Suppressor macrophage treated with lipopolysaccharide for 1 hour (primary cell): ENCODE measurements at places on chromosomes 3 and 15.

DNA sequence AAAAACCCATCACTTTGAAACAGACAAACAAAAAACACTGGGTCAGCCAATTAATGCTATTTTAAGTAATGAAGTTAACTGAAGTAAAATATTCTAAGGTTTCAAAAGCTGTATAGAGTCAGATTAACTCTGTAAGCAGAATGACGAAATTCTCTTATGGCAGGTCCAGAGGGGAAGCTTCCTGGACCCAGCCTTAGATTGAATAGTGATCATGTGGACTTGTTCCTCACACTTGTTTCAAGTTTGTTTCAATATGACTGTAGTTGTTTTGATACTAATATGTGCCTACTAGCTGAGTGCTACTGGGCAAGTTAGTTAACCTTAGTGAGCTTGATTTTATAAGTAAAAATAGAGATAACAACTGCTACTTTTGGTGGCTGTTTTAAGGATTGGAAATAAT lies 32.6 kb downstream of the PLS1 start:
- DNase-seq, result peak; percentile 71

GRCh38 chr3:120821426-120821825 lies 78.9 kb downstream of the GTF2E1 start:
- DNase-seq, result no peak

GRCh38 chr3:25618028-25618427 lies 46.7 kb downstream of the TOP2B start:
- no peak for DNase-seq

DNA sequence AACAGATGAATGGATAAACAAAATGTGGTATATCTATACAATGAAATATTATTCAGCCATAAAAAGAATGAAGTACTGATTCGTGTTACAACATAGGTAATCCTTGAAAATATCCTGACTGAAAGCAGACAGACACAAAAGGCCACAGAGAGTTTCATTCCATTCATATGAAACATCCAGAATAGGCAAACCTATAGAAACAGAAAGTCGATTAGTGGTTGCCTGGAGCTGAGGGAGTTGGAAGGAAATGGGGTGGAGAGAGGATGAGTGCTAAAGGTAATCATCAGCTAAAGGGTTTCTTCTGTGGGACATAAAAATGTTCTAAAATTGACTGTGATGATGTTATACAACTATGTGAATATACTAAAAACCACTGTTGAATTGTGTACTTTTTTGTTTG lies 22.9 kb downstream of the FOXP1 start:
- DNase-seq, result no peak

- no peak for DNase-seq
Observed at GRCh38 chr3:105960381-105960780, 91.6 kb upstream of the CBLB start.

GRCh38 chr15:98658831-98659699 lies 10.7 kb downstream of the IGF1R start:
- peak; percentile 68 for DNase-seq

- no peak for DNase-seq
Observed at GRCh38 chr15:68851971-68852370, 31.3 kb upstream of the ANP32A start.

DNA sequence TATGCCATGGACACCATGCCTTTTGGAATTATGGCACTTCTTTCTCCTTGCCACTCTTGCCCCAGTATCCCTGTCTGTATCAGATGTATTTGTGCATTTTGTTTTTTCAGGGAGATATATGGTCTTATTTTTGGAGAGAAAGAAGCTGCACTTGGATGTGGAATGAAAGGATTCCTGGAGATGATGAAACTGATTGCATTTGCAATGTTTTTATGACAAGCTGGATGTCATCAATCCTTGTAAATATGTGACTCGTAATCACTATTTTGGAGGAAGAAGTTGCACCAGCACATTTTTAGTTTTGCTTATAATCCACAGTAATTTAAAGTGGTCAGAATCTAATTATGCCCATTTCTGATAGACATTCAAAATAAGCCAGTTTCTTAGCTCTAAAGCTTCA lies 165.0 kb downstream of the NR1D2 start:
- DNase-seq, result no peak

- no peak for DNase-seq
Observed at GRCh38 chr3:182246870-182247269, 535.1 kb downstream of the SOX2 start.

- DNase-seq, result no peak
Observed at GRCh38 chr3:33829720-33830119, 31.3 kb downstream of the PDCD6IP start.

DNA sequence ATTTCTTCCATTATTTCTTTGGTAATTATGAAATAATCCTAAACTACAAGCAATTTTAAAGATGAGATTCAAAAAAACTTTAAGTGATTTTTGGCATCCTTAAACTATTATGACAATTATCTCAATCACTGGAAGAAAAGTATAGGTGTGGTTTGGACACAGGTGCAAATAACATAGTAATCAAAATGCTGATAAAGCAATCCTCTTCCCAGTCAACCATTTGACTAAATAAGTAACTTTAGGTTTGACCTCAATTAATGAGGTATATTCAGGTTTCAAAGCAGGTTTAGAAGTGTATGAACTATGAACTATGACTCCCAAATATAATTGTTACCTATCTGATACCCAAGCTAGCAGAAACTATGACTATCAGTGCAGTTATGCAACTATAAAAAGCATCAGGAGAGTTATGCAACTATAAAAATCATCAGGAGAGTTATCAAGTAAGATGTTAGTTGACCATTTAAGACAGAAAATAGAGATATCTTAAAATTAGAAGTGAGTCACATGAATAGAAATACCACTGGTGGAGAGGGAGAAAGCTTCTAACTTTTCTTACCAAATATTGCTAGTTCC lies 8.9 kb upstream of the CNTN3 start:
- no peak for DNase-seq

DNA sequence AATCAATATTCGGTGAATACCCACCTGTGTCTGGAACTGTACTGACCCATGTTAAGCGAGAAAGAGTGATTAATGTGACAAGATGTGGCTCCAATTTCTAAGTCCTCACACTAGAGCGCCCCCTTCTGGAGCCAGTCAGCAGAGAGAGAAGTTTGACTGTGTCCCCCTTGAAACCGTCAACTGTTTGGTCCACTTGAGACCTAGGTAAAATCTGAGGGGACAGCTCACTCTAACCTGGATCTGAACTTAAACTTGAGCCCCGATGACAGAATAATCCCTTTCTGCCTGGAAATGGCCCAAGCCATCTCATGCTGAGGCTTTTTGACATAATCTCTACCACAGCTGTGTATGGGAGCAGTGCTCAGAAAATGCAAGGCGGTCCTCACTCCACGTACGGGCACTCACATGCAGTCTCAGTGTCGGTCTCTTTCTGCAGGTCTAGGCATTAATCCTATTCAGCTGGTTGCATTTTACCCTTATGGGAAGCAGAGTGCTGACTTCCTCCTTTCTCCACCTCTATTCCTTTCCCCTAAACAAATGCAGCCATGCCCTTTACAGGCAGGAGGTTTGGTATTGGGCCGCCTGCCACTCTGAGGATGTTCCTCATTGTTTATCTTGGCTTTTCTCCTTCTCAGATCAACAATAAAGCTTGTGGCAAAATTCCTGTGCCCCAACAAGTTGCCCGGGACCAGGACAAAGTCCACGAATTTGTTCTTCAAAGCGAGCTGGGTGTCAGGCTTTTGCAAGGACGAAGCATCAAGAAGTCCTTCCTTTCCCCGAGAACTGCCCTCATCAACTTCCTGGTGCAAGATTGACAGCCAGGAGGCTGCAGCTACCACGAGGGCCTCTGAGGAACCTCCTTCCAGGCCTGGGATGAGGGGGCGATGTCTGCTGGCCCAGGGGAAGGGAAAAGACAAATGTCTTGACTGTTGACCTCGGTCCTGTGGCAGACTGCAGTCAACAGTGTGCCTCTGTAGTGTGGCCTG lies 47.5 kb upstream of the LIMD1 start:
- peak; percentile 82 for DNase-seq

DNA sequence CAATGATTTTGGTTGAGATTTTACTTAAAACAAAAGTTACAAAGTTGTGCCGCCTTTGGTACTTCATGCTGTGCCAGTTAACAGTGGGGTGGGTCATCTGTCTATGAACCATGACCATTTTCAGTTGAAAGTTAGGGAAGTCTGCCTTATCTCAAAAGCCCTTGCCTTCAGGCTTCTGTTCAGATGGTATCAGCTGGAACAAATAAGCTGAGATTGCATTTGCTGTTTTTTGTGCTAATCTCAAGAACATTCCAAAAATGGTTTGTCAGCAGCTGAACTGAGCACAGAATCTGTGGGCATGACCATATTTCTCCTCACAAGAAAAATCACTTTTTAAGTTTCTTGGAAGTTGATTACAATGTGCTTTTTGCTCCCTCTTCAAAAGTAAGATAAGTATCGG lies 142.3 kb downstream of the IL5RA start:
- DNase-seq, result no peak

GRCh38 chr3:46901061-46901460 lies 23.5 kb downstream of the PTH1R start:
- no peak for DNase-seq

- DNase-seq, result no peak
Observed at GRCh38 chr3:157103280-157103679, 56.7 kb downstream of the CCNL1 start.

GRCh38 chr3:112338021-112338726 lies 5.2 kb downstream of the CD200 start:
- no peak for DNase-seq

GRCh38 chr3:79367066-79367465 lies 400.7 kb downstream of the ROBO1 start:
- no peak for DNase-seq

DNA sequence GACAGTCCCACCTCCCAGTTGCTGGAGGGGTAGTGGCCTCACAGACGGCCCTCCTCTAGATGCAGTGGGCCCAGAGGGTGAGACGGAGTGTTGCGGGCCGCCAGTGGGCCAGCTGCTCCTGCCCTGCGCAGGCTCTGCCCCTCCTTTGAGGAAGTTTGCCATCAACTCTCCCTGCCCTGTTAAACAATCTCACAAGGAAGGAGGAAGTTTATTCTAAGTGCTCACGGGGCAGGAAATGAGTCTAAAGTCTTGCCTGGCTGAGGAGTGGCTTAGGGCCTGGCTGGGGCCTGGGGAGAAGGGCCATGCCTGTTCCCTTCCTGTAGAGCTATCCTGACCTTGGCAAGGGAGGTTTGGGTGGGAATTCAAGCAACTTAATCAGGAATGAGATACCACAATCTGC lies at the start of gene FAM3D:
Gene FAM3D (minus strand): TSS at position 92 of the 400 bp plus-strand sequence. CDS start 11,211 bp downstream, outside the sequence.
- peak; percentile 79 for DNase-seq
